ENCODE measurements at places on chromosomes 2 and 18.

DNA sequence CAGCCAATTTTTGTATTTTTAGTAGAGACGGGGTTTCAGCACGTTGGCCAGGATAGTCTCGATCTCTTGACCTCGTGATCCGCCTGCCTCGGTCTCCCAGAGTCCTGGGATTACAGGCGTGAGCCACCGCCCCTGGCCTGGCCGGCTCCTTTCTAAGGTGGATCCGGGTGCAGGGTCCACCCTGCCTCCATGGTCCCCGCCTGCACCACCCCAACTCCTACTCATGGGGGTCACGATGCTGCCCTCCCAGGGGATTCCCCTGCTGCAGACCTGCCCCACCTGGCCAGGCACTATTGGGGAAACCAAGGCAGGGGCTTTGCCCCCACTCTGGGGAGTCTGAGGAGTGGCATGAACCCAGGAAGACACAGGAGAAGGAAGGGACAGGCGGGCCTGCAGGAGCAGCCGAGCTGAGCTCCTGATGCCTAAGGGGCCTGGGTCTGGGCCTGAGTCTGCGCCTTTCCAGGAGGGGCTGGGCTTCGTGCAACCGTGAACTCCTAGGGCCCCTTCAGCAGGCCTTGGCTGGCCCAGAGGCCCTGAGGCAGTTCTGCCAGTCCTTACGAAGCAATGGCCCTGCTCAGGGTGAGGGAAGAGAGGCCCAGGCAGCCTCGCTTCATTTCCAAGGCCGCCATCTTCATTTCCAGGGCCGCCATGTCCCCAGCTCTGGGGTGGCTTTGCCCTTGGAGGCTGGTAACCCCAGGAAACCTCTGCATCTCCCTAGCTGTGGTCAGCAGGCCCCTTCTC, 67.2 kb upstream of the SMAD7 start:
- DNase-seq: no peak

DNA sequence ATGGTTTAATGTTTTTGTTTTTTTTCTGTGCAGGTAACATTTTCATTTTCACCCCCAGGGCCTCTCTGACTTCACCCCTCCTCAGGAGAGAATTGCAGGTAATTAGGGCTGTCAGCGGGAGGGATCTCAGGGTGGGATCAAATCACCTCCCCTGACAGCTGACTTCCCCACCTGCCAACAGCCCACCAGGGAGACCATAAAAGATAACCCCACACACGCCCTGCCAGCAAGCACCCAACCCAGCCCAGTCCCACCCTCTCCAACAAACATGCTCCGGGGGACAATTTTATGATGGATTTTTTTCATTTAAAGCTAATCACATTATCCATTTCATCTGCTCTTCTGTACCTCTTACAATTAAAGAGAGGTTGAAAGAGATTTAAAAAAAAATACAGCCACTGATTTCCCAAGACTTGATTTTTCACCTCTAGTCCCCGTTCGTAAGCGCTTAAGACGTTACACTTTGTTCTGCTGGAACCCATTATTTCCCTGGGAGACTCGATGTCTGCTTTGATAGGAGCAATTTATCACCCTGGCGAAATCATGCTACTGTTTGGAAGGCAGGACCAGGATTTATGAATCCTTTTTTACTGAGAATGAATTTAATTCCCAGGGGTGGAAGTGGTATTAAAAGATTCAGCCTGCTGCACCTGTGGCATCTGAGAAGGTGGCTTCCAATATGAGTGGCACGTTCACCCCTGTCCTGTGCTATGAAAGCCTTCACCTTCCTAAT, 232.9 kb upstream of the ID2 start:
- DNase-seq: no peak

- no peak for DNase-seq
Measured at GRCh38 chr2:95700519-95700918, 108.7 kb downstream of the TRIM43 start.

GRCh38 chr2:16640001-16640700, 25.5 kb downstream of the CYRIA start:
- no peak for DNase-seq

- DNase-seq: no peak
Measured at GRCh38 chr2:223634238-223634637, 32.1 kb upstream of the SCG2 start.

DNA sequence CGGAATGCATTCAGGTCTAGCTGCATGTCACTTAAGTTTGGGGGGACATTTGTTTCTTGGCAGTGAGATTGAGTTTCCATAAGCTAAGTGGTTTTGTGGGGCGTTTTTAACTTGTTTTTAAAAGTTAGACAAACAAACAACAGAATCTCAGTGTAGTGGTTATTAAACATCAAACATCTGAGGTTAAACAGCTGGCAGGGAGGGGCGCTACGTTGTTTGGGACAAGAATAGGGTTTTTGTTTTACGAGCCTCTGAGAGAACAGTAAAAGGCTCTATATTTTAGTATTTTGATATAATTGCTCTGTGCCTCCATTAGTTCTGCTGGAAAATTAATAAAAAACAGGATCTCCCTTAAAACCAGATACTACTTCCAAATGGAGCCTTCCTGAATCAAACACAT, 41.6 kb upstream of the TMEM177 start:
- DNase-seq: no peak

- peak; percentile 89 for DNase-seq
Measured at GRCh38 chr18:23437357-23438045, 15.6 kb upstream of the RIOK3 start.

- DNase-seq: no peak
Measured at GRCh38 chr18:40672590-40672989, 1282.4 kb upstream of the PIK3C3 start.

DNA sequence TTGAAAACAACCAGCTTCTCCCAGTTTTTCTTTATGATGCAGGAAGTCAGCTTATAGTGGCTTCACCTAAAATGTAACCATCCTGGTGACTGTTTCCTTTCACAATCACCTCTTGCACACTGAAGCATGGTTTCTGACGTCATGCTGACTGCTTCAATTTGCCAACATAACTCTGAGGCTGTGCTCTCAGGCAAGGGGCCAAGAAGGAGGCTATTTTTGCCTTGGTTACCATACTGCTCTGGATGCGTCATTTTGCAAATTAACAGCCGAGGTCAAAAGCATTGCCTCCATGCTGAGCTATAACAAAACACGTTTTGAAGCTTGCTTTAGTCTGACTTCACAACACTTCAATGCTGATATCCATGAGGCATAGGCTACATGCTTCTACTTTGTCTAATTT, 397.8 kb downstream of the METTL4 start:
- peak; percentile 65 for DNase-seq

DNA sequence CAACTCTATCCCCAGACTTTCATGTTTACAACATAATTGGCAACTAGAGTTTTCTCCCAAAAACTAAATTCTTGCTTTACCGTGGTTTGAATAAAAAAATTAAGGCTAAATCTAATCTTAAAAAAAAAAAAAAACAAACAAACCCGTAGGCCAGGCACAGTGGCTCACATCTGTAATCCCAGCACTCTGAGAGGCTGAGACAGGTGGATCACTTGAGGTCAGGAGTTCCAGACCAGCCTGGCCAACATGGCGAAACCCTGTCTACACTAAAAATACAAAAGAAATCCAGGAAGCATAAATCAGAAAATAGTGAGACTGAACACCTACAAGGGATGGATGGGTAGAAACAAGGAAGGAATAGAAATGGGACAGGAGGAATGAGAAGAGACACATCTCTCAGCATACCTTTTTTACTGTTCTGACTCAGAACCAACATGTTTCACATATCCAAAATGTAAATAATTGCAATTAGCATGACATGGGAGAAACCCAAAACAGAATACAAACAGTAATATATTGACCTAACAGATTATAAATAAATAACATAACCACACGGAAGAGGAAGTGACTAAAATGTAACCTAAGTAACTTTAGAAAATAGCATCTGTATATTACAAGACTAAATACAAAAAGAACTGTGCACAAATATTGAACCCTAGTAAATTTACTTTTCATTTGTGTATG, 17.5 kb downstream of the MGAT4A start:
- no peak for DNase-seq

GRCh38 chr18:62498616-62499262, 24.1 kb upstream of the ZCCHC2 start:
- no peak for DNase-seq

GRCh38 chr2:54545702-54546450, 89.7 kb downstream of the SPTBN1 start:
- no peak for DNase-seq

DNA sequence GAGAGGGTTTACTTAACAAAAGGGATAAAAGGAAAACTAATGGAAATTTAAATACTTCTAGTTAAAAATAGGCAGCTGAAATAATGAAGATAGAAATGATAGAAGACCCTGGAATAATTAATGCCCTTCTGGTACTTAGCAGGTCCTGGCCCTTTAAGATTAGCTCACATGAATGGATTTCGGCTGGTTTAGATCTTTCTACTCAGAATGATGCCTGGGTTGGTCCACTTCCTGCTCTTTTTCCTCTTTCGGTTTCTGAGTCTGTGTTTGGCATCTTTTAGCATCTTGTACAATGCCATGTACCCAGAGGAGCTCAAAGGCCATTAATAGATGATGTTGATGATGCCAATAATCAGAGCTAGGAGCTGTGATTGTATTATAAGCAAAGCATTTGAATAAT, 290.5 kb downstream of the CLIP4 start:
- DNase-seq: no peak

DNA sequence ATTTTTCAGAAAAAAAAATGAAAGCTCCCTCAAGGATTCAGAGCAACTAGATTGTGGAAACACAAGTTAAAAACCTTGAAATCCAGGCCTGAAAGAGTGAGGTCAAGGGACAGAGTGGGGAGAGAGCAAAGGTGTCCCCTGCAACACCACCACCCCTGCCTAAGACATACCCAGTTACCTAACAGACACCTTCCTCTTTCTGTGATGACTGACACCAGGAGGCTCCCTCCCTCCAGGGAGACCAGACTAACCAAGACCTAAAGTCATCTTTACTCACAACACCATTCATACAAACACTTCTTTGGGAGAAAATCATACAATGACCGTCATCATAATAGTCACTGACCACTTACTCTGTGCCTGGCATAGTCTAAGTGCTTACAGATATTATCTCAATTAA, 151.8 kb upstream of the NABP1 start:
- DNase-seq: no peak

DNA sequence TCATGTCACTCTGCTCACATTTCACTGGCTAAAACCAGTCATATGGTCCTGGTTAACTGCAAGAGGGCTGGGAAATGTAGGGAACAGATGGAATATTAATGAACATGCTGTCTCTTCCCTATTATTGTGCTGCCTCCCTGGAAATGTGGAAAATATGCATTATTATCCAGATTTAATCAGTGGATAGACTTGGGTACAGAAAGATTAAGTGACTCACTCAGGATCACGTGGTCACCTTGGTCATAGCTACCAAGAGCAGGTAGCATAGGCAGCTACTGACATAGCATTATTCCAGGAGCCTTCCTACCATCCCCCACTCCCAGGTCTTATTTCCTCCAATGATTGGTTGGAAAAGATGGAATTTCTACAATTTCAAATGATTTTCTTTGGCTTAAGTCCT, 141.1 kb downstream of the HRH4 start:
- no peak for DNase-seq

GRCh38 chr2:113076954-113077669, 9.3 kb downstream of the IL1F10 start:
- no peak for DNase-seq

- no peak for DNase-seq
Measured at GRCh38 chr2:38465789-38466127, 88.7 kb upstream of the ATL2 start.

GRCh38 chr18:23837591-23837990, 148.3 kb downstream of the LAMA3 start:
- DNase-seq: peak; percentile 71

GRCh38 chr2:178374865-178375264, 76.1 kb downstream of the PRKRA start:
- DNase-seq: no peak

GRCh38 chr2:227082286-227082685, 81.7 kb downstream of the COL4A4 start:
- DNase-seq: no peak

DNA sequence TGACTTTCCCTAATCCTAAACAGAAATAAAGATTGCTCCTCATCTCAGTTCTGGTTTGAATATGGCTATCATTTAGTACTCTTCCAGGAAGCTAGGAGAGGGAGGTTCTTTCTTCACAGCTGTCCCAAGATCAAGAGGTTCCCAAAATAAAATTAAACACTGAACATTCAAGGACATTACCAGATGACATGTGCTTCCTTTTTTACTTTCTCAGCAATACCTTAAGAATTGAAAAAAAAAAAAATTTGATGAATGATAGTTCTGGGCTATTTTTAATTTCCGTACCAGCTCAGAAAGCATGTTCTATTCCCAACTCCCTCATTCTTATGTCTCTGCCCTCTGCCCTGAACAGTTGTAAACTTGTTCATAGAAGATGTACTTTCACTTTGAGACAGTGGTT, 61.7 kb upstream of the MYL1 start:
- no peak for DNase-seq

- DNase-seq: no peak
Measured at GRCh38 chr2:233301811-233302210, 5.8 kb upstream of the SAG start.

GRCh38 chr2:202780514-202781021, 91.0 kb downstream of the ICA1L start:
- DNase-seq: no peak

- DNase-seq: no peak
Measured at GRCh38 chr2:231634951-231635875, 42.5 kb downstream of the TEX44 start.

- peak; percentile 52 for DNase-seq
Measured at GRCh38 chr2:8138923-8139667, 542.8 kb upstream of the ID2 start.

DNA sequence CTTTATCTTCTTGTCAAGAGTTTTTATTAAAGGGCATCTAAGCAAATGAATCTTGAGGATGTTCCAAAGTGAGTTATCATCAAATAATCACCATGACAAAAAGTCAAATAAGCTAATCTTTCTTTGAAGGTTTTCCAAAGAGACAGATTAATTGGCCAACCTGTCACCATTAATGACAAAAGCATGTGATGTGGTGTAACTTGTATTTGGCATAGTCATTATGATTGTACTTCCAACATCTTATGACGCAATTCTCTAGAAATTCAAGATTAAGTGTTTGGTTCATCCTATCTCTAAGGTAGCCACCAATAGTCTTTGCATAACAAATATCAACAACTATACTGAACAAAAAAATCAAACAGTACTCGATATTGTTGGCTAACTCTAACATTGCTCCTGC, 28.6 kb downstream of the RBMS1 start:
- no peak for DNase-seq

GRCh38 chr2:29295845-29296244, 180.6 kb downstream of the CLIP4 start:
- no peak for DNase-seq

GRCh38 chr18:2657788-2658458, 2.4 kb downstream of the SMCHD1 start:
- no peak for DNase-seq

- DNase-seq: no peak
Measured at GRCh38 chr2:84897773-84898172, 7.7 kb upstream of the TMSB10 start.

DNA sequence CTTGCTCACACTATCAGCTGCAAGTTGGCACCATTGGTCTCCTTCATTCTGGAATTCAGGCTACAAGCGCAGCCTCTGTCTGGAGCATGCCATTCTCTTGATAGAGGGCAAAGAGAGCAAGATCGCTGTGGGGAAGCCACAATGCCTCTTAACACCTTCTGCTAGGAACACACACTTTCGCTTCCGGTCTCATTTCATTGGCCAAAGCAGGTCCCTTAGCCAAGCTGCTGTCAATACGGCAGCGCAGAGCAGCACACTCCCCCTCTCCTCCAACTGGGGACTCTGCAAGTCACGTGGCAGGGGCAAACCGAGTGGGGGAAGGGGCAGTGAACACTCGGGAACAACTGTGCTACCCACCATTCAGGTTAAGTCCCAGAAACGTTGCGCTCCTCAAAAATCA, 98.1 kb downstream of the MMADHC start:
- DNase-seq: no peak
